ENCODE measurements at places on chromosomes 6 and 20.

DNA sequence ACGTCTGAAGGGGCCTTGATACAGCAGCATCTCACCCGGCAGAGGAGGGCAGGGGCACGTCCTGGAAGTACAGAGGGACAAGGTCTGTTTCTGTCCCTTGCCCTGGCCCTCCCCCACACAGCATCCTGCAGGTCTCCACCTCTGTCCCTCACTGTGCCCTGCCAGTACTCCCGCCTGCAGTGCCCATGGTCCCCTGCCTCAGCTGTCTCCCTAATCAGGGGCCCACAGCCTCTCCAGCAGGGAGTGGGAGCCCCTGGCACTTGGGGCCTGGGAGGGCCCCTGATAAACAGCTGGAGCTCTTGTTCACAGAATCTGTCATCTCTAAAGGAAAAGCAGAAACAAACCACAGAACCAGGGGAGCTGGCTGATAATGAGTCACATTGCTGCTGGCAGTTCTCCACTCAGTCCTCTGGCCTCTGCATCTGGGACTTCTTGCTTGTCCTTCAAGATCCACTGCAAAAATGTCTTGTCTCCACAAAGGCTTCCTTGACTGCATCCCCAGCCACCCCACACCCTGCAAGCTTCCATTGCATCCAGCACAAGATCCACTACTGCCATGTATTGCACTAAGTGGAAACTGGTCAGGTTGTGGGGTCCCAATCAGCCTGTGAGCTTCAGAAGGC lies 33.2 kb upstream of the TAF8 start:
- peak; percentile 82 for DNase-seq

DNA sequence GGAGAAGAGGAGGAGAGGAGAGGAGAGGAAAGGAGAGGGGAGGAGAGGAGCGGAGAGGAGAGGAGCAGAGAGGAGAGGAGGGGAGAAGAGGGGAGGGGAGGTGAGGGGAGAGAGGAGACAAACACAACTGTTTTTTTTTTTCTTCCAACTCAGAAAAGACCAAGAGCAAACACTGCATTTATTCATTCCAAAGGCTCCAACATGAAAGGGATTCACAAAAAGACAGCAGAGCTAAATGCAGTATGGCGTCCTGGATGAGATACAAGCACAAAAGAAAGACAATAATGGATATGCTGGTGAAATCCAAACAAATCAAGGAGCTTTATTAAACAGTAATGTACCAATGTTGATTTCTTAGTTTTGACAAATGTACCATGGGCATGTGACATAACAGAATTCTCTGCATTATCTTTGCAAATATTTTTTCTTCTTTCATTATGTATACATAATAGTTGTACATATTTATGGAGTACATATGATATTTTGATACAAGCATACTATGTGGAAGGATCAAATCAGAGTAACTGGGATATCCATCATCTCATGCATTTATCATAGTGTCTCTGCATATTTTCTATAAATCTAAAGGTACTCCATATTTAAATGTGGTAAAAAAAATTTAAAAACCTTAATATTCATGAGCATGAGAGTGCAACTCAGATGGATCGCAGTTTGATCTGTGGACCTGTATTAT lies 204.6 kb downstream of the CBLN4 start:
- DNase-seq, result no peak

GRCh38 chr20:50895111-50895830 lies 36.0 kb downstream of the ADNP start:
- DNase-seq, result no peak

DNA sequence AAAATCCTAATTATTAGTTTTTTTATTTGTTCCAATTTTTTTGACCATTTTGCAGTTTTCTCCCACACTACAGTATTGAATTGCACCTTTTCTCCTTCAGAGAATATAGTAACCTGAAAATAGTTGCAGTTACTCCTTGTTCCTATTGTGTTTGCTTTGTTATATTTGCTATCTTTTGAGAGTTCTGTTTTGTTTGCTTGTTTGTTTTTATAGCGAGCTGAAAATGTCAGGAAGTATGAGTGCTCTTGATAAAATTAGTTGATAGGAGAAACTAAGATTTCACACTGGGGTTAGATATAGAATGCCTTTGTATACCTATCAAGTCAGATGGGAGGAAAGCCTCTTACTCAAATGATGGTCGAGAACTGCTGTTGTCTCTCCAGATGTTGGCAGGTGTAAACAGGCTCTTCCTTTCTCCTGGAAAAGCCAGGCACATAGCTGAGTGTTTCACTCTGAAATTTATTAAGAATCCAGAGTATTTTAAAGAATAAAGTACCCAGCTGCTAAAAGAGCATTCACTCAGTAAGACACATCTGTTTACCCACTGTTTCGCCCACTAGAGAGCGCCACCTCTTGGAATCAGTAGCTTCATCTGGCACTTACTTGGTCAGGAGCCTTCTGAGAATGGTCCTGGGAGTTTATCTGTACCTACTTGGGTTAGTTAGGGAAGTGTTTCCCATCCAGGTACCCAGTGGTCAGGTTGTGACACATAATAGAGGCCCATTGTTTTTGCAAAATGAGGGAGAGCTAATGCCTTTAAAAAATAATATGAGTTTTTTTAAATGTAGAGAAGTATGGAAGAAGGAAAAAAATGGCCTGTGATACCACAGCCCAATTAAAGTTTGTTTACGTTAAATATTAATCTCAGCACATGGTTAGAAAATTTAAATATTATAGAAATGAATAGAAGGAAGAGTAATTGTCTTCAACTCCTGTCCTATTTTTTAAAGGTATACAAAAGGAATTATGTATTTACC lies 11.2 kb downstream of the NT5DC1 start:
- DNase-seq, result peak; percentile 38

DNA sequence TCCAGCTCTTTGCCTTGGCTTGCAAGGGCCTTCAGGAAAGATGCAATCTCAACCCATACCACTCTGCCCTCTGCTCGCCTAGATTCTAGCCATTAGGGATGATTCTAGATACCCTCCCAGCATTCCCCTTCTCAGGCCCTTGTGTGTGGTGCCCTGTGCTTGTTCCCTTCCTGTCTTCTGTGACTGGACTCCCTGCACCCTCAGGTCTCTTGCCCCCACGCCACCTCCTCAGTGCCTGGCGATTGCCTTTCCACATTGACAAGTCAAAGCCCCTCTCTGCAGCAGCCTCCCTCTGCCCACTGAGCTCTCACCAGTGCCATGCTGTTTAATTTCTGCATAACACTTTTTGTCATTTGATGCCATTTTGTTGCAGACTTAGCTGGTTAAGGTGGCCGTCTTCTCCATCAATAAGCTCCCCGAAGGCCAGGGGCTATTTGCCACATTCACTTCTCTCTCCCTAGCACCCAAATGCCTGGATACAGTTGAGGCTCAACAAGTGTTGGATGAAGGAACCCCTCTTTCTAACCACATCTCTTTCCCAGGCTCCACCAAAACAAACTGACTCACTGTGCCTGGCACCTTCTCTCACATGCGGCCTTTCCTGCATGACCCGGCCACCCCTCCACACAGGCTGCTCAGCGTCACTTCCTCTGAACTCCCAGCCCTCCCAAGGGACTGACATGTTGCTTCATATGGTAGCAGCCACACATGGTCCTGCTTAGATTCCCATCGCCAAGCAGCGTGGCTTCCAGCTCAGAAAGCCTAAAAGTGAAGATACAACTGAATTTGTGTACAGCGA lies 4.6 kb upstream of the TXNDC5 start:
- DNase-seq, result no peak

- no peak for DNase-seq
Measured at GRCh38 chr6:134878136-134878535, 71.8 kb downstream of the ALDH8A1 start.

- no peak for DNase-seq
Measured at GRCh38 chr20:43680981-43681380, 14.1 kb downstream of the MYBL2 start.

GRCh38 chr20:14801591-14802325 lies 464.3 kb upstream of the FLRT3 start:
- no peak for DNase-seq

DNA sequence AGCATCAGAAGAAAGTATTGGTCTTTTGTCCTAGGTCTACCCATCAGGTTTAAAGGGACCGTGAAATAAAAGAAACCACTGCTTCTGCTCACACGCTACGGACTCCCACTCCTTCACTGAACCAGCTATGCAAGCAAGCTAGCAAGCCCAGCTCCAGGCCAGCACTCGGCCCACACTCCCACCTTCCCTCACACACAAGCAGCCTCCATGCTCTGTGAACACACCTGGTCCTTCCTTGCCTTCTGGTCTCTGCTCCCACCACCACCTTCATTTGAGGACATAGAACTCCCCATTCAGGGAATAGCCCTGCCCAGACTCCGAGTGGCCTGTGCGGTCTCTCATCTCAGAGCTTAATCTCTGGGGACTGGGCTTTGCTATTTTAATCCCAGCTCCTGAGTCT lies 436.4 kb upstream of the CDH4 start:
- no peak for DNase-seq

- DNase-seq, result no peak
Measured at GRCh38 chr6:2085657-2086056, 159.7 kb downstream of the GMDS start.

DNA sequence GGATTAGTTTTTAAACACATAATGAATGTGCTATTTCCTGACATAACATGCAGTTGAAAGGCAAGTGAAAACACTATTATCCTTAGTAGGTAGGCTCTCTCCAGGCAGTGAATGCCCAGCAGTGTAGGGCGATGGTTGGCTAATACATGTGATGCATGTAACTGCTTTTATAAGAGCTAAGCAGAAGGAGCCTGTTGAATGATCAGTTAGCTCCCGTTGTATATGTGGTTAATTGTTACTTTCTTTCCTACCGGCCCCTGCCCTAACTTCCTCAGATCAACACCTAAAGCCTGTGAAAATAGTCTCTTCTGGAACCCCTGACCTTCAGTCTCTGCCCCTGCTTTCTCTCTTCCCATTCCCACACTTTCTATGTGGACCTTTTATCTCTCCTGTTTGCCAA lies 10.5 kb downstream of the SOX4 start:
- no peak for DNase-seq

- peak; percentile 84 for DNase-seq
Measured at GRCh38 chr6:87723170-87724078, 21.4 kb upstream of the AKIRIN2 start.

- DNase-seq, result no peak
Measured at GRCh38 chr6:168305096-168305749, 14.4 kb downstream of the DACT2 start.

- no peak for DNase-seq
Measured at GRCh38 chr6:144617191-144617590, 332.1 kb downstream of the UTRN start.

DNA sequence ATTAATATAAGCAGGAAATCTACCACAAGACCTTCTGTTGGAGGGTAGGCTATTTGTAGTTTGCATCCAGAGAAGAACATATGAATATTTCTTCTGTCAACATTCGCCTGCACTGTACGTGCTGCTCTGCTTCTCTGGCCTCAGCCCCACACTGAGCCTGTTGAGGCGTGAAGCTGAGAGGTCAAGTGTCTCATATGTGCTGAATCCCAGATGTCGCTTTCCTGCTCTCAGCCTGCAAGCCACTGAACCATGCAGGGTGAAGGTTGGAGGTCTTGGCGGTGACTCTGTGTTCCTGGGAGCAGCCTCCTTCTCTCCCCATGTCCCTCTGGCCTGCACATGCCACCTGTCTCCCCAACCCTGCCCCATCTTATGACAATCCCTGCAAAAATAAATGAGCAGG lies 83.6 kb downstream of the TMEM170B start:
- DNase-seq, result no peak

- DNase-seq, result no peak
Measured at GRCh38 chr6:43791745-43792422, 21.9 kb downstream of the VEGFA start.

DNA sequence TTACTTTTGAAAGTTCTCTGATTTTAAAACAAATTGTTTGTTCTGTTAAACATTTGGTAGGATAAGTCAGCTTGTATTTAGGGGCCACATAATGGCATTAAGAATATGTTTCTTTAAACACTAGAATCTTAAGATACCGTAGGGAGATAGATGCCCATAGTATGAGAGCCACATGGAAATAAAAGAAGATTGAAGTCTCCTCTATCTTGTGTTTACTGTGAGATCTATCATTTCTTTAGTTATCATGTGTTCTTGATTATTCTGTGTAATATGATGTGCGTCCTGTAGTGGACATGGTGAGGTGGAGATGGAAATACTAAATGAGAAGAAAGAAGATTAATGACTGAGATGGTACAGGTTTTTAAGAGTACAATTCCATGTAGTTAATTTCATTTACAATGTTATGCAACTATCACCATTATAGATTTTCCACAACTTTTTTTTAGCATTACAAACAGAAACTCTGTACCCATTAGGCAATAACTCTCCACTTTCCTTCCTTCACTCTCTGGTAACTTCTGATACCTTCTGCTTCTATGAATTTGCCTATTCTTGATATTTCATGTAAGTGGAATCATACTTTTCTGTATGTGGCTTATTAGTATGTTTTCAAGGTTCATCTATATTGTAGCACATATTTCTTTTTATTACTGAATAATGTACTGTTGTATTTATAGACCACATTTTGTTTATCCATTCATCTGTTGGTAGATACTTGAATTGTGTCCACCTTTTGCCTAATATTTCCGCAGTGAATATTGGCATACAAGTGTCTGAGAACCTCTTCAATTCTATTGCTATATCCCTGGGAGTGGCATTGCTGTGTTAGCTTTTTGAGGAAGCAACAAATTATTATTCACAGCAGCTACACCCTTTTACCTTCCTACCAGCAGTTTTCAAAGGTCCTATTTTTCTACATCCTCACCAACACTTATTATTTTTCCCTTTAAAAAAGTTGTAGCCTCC lies 11.5 kb downstream of the RNF146 start:
- DNase-seq, result no peak

DNA sequence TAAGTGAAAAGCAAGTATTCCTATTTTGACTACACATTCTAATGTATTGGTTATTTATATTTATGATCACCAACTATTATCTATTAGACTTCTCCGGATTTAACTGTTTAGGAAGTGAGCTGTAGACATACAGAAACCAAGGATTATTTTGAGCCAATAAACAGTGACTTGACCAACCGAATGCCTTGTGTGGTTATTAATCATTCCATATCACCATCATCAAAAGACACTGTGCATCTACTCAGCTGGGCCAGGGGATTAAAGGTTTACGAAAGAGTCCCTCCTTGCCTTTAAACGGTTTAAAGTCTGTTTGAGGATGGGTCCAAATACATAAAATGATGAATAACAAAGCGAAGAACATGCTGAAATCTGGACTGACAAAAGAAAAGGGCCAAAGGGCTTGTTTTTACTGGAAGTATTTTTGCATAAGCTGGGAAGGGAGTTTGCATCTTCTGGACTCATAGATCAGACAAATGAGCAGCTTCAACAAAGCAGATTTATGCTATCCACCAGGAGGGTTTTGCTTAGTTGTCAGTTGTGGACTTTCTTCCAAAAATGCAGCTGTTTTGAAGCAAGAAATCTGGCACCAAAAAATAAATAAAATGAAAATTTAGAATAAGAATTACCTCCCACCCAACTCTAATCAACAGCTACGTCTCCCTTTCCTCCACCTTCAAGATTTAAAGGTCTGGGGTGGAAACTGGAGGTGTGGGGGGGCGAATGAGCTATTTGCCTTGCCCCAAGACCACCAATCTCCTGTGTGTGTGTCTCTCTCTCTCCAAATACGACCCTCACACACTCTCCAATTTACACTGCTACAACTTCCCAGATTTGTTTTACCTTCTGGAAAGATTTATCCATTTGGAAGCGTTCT lies 33.6 kb upstream of the ID4 start:
- DNase-seq, result no peak

GRCh38 chr6:45433533-45434380 lies 56.0 kb upstream of the SUPT3H start:
- no peak for DNase-seq

All from activated CD4-positive, alpha-beta T cell treated with anti-CD3 and anti-CD28 coated beads, Interleukin-2, amount 50 U/mL, for 16 hours (primary cell).